ENCODE measurements at places on chromosomes 13 and 19. TPM values are rescaled to one million over a fixed set of nuclear protein-coding genes. Genes with fewer than 3 reads are reported as not detected.

PRX gene
- polyA plus RNA-seq, result 7.7 TPM

PLPP2 gene
- polyA plus RNA-seq, result 0.52 TPM

GRIN3B gene
- 0.13 TPM for polyA plus RNA-seq

GPR4 gene
- polyA plus RNA-seq, result 1.5 TPM

MIA gene
- polyA plus RNA-seq, result 1.6 TPM

CACNG6 gene
- polyA plus RNA-seq, result 27.8 TPM

All from forelimb muscle (tissue), 1 donor.